ENCODE measurements at places on chromosomes 2 and 18. TPM values are rescaled to one million over a fixed set of nuclear protein-coding genes. Genes with fewer than 3 reads are reported as not detected.

The TIMM21 gene
- total RNA-seq, result 23.6 TPM

The LRP2 gene
- not detected for total RNA-seq

The FBLN7 gene
- total RNA-seq, result 1.8 TPM

The SCLY gene
- total RNA-seq, result 9.7 TPM

The SERPINB12 gene
- not detected for total RNA-seq

Data from epithelial cell of alveolus of lung (primary cell).